ENCODE measurements at places on chromosomes 5 and 9. TPM values are rescaled to one million over a fixed set of nuclear protein-coding genes. Genes with fewer than 3 reads are reported as not detected.
A peak's percentile ranks its signal among the peaks of the same experiment; 100 is the strongest.

- H3K36me3 ChIP-seq: 0 out of 2 replicates have a peak, but pooled peaks cover 3% of the 10 kb centered on the region
- H3K4me1 ChIP-seq: no peaks in the 10 kb centered on the region
- H3K27me3 ChIP-seq: no peaks in the 10 kb centered on the region
These were observed 40.4 kb downstream of the GLIS3 start for GRCh38 chr9:4259489-4259888.

DNA sequence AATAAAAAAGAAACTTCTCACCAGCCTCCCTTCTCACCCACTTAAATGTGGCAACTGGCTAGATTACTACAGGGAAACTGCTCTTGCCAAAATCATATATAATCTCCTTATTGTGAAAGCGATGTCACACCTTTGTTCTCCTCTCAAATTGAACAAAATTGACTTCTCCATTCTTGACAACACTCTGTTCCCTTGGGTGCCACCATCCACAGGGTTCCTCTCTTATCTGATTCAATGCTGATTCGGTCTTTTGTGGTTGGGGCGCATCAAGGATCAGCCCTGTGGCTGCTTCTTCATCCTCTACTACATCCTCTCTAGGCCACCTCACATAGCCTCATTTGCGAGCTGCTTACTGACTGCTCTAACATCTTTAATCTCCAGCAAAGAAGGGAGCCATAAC is 86.1 kb downstream of the EDIL3 start:
- no peaks in the 10 kb centered on the region for H3K27me3 ChIP-seq
- H3K27ac ChIP-seq: no peak overlapping the region
- no peaks in the 10 kb centered on the region for H3K36me3 ChIP-seq
- H3K4me1 ChIP-seq: no peaks in the 10 kb centered on the region

The TMEM252 gene
- total RNA-seq: not detected

- H3K4me3 ChIP-seq: no peak overlapping the region
- no peaks in the 10 kb centered on the region for H3K36me3 ChIP-seq
- peaks cover 23% of the 10 kb centered on the region for H3K4me1 ChIP-seq
- no peak overlapping the region for H3K27ac ChIP-seq
These were observed 2.8 kb downstream of the GALNT12 start for GRCh38 chr9:98810102-98810842.

GRCh38 chr5:80239680-80240367 is 16.0 kb downstream of the SERINC5 start:
- H3K27ac ChIP-seq: peak overlapping the region; percentile 81
- DNase-seq: no peak
- H3K27me3 ChIP-seq: no peaks in the 10 kb centered on the region
- peaks cover 15% of the 10 kb centered on the region for H3K36me3 ChIP-seq
- no peak overlapping the region for H3K4me3 ChIP-seq

The PNPLA7 gene
- 0.39 TPM for total RNA-seq

DNA sequence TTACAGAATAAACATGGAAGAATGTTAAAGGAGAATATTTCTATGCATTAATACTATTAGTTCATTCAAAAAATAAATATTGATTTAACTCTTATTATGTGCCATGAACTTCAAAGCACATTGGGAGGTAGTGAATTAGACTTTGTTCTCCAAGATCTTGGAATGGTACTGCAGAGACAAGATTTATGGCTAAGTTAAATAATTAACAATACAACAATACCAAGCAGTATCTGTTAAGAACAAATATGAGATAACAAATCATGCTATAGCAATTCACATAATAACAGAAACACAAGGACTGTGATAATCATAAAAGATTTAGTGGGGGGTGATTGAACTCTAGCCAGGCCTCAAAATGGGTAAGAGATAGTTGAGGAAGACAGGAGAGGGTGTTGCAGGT is 11.6 kb downstream of the NMUR2 start:
- no peak overlapping the region for H3K4me3 ChIP-seq
- H3K27ac ChIP-seq: no peak overlapping the region
- no peaks in the 10 kb centered on the region for H3K36me3 ChIP-seq
- no peak for DNase-seq

DNA sequence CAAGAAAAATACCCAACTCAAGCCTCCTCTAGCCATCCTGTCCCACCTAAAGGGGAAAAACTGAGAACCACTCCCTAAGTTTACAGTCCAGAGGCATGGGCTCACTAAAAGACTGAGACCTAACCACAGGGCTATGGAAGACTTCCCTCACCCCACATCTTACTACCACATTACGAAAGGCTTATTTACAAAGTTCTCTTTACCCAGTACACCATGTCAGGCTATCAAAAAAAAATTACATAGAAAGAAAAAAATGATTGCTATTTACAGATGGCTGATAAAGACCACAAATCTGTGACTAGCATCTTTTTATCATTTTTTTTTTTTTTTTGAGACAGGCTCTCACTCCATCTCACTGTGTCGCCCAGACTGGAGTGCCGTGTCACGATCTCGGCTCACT is 69.7 kb upstream of the TNPO1 start:
- H3K36me3 ChIP-seq: no peaks in the 10 kb centered on the region
- no peaks in the 10 kb centered on the region for H3K27me3 ChIP-seq
- no peak overlapping the region for H3K27ac ChIP-seq
- peaks cover 3% of the 10 kb centered on the region for H3K4me1 ChIP-seq

The DMRT3 gene
- not detected for total RNA-seq

- no peak overlapping the region for H3K27ac ChIP-seq
- H3K36me3 ChIP-seq: no peaks in the 10 kb centered on the region
- H3K4me3 ChIP-seq: peak overlapping the region; percentile 95
- DNase-seq: peak; percentile 77
- peaks cover 54% of the 10 kb centered on the region for H3K27me3 ChIP-seq
These were observed 707 bp downstream of the PIP5K1B start for GRCh38 chr9:68705531-68706362.

DNA sequence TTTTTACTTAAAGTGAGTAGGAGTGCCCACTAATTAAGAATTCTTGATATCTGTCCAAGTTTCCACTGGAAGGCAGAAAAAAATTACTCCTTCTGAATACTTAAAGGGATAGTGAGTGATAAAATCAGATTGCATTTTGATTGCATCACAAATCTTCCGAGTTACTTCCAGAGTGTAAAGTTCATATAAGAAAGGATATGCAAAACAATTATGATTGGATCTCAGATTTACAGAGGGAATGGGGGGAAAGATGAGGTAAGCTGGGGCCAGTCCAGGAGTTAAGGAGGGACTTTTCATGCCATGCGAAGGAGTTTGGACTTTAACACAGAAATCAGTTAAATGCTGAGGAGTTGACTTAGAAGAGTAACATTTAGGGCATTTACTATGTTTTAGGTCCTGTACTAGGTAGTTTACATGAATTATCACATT is 9.3 kb upstream of the RNF145 start:
- no peaks in the 10 kb centered on the region for H3K4me1 ChIP-seq
- no peak overlapping the region for H3K27ac ChIP-seq
- no peak for DNase-seq

The EXOSC2 gene
- 80.3 TPM for total RNA-seq

Measured in GM23338 (cell line).